ENCODE measurements at places on chromosomes 13 and 19.
A peak's percentile ranks its signal among the peaks of the same experiment; 100 is the strongest.

DNA sequence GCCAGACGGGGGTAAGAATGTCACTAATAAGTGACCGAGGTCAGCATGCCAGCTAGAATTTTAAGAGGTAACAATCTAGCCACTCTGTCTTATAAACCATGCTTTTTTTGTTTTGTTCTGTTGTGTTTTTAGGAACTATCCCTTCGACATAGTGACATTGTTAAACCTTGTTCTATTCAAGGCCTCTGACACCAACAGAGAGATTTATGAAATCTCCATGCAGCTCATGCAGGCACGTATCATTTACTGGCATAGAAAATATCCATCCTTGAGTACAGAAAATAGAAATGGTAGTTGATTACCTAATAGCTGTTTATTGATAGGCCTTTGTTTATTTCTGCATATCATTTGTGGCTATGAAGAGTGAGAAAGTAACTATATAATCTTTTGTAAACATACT is 113.4 kb downstream of the ZAR1L start:
- no peak for DNase-seq

- no peak for DNase-seq
Measured at GRCh38 chr13:39297023-39297422, 258.8 kb downstream of the NHLRC3 start.

DNA sequence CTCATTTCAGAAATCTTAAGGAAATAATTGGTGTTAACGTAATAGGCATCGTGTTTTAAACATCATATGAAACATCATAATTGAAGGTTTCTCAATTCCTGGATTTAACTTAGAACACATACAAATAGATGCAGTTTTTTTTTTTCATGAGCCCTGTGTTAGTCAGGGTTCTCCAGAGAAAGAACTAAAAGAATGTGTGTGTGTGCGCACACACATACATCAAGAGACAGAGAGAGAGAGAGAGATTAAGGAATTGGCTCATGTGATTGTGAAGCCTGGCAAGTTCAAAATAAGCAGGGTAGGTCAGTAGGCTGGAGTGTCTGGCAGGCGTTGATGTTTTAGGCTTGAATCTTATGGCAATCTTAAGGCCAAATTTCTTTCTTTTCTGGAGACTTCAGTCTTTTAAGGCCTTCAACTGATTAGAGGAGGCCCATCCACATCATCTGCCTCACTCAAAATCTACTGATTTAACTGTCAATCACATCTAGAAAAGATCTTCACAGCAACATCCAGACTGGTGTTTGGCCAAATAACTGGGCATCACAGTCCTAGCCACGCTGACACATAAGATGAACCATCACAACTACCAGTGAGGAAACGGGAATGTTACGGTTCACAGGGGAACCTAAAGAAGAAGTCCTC is 25.2 kb downstream of the SPATA13 start:
- DNase-seq, result peak; percentile 69

- no peak for DNase-seq
Measured at GRCh38 chr19:31818798-31819105, 469.5 kb upstream of the TSHZ3 start.

DNA sequence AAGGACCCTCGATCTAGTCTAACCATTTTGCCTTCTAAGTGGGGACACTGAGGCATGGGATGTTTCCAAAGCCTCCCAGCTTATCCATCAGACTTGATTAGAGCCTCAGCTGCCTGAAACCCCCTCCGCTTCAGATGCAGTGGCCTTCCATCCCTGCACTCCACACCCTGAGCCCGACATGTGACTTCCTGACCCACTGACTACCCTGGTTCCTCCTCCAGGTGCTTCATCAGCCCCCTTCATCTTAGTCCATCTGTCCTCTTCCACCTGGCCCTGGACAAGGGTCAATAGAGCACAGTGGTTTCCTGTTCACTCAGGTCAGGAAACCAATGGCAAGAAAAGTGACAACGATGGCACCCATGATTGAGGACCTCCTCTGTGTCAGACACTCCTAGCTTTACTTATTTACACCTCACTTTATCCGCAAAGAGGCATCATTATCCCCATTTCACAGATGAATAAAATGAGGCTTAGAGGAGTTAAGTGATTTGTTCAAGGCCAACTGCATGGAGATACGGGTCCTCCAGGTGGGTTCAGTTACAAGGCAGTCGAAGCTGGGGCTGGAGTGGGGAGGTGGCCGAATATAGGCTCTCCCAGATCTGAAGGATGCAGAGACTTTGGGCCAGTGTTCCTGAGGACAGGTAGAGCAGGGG is 81.6 kb upstream of the TM9SF2 start:
- DNase-seq, result no peak

DNA sequence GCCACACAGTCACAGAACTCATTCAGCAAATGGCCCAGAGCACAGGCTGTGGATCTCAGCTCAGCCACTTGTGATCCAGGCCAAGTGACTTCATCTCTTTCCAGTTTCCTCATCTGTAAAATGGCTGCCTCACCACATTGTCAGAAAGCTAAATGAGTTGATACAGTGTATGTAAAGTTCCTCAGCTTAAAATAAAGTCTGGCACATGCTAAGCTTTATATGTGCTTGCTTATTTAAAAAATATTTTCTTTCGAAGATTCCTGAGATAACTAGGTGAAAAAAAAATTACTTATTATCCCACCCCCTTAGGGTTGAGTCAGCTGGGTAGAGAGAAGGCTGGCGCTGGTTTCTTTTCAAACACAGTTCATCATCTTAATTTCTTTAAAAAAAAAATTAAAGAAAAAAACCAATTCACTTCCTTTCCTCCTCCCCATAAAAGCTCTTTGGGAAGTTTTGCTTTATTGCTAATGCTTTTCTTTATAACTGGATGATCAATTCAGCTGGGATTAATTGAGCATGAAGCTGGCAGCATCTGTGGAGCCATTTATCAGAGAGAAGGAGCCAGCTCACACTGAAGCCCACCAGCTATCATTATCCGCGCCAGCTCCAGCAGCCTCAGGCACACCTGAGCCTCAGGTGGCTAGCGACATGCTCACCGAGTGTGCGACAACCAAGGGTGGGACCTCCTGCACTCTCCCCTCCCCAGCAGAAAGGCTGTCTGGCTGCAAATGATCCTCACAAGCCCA is 354.9 kb downstream of the FOXO1 start:
- DNase-seq, result no peak

All from choroid plexus epithelial cell (primary cell).